Keratinocyte (primary cell): ENCODE measurements at places on chromosomes 5 and 9.

- DNase-seq = no peak
These were observed 155.2 kb downstream of the MEF2C start for GRCh38 chr5:88727705-88728313.

DNA sequence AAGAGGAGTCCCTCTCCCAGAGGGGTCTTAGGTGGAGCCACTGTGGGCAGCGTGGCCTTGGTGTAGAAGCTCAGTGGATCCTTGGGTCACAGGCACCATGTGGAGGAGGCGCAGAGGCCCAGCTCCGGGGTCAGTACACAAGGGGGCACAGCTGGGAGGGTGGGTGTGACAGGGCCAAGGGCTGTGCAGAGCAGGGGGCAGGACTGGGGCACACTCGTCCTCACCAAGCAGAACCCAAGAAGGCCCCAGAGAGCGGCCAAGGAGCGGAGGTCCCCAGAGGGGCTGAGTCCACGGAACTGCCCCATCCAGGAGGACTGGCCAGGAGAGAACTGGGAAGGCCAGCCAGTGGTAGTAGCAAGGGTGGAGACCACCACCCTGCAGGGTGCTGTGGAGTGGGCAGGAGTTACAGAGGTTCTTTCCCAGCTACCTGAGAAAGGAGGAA is 2.5 kb upstream of the LPCAT1 start:
- no peak for DNase-seq

DNA sequence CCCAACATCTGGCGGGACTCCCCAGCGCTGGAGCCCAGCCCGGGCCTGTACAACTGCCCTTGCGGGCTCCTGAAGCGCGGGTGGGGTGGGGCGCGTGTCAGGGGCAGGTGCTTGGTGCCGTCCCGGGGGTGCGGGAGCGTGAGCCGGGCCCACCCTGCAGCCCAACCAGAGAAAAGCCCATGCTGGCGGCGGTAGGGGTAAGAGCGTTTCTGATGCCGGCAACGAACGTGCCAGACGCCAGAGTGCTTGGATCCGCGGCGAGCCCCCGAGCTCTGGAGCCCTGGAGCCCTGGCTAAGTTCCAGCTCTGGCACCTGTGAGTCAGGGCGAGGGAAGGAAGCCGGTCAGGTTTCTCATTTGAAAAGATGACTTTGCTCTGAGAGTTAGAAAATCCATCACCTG is 58.0 kb downstream of the ZNF510 start:
- DNase-seq = no peak

- no peak for DNase-seq
These were observed 167.4 kb downstream of the GAPVD1 start for GRCh38 chr9:125428902-125429467.

GRCh38 chr5:130155345-130156011 is 251.2 kb downstream of the CHSY3 start:
- DNase-seq = no peak

DNA sequence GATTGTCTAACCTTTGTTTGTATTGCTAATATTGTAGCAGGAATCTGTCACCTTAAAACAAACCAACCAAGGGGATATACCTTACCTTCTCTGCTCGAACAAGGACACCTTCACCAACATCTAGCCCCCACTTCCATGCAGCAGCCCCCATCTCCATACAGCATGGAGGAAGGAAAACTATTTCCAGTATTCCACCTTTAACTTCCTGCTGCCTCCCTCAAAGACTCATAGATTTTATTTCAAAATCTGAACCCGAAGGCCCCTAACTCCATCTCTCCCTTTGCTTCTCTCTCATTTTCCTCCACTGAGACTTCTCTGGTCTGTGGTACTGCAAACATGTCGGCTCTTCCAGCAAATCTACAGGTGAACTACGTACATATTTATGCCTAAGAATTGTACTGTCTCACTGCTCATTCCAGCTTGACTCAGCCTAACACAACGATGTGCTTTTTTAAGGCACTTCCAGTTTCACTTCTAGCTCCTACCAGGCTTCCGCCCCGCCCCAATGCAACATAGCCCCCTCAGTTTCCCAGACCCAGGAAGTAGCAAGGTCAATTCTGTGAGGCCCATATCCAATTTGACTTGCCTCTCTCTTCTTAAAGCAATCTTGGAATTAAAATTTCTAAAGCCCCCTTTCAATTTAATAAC is 70.7 kb upstream of the RNF38 start:
- DNase-seq = no peak

DNA sequence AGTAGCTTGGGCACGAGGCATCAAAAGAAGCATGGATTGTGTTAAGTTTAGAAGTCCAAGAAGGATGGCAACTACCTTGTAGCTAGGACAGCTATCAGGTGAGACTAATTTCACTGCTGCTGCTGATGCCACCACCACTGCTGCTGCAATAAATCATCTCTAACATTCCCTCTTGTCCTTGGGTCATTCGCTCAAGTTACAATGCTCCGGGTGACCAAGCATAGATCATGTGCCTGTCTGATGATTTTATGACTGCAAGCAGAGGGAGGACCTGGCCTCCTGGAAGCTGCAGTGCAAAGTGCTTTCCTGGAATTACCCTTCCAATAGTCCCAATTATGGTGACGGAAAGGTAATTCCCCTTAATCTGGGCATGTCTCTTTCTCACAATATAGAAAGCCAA is 334.4 kb downstream of the PRELID2 start:
- no peak for DNase-seq

GRCh38 chr9:94706922-94707321 is 19.6 kb upstream of the AOPEP start:
- no peak for DNase-seq

- no peak for DNase-seq
These were observed 88.5 kb downstream of the PBX3 start for GRCh38 chr9:125835655-125836054.

- no peak for DNase-seq
These were observed 94.4 kb downstream of the ADRB2 start for GRCh38 chr5:148920646-148921288.

- no peak for DNase-seq
These were observed 11.2 kb upstream of the ALDOB start for GRCh38 chr9:101446732-101447131.

DNA sequence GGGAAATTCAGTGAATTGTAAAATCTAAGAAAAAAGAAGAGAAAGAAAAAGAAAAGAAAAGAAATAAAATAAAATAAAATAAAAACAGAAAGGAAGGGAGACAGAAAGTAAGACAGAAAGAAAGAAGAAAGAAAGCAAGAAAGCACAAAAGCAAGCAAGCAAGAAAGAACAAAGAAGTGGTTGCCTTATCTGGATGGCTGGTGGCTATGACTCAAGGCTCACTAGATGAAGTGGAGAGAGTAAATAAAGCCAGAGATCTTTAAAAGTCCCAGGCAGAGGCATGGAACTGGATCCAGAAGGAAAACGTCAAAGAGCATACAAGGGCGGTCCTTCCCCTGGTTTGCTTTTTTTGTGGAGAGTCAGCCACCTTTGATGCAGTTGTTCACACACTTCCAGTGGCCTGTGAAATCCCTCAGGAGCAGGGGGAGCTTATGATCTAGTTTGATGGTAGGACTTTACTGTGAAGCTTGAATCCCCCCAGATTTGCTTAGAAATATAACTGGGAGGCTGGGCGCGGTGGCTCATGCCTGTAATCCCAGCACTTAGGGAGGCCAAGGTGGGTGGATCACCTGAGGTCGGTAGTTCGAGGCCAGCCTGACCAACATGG is 176.7 kb upstream of the HMHB1 start:
- DNase-seq = no peak

- DNase-seq = no peak
These were observed 11.7 kb upstream of the OR13D1 start for GRCh38 chr9:104682642-104683041.

DNA sequence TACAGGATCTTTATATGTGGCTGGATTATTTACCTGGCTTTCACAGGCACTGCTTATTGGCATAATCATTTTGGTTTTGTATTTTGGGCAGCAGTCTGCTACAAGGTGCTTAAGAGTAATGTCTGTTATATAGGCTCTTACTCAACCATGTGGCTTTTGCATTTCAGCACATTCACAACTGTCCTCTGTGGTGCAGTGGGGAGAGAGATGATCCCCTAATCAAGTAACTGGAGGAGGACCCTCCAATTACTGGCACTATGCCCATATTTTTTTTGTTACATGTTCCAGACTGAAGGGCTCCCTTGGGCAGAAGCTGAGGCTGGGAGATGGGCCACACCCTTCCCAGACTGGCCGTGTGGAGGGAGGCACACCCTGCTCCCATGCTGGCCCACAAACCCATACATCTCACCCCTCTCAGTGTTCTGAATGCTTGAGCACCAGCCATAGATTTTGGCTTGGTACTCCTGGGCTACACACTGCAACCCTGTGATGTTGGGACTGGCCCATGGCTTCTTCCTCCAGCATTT is 173.5 kb downstream of the FAM174A start:
- no peak for DNase-seq
